ENCODE measurements at places on chromosomes 3 and 15.

GRCh38 chr15:71106802-71107500, 8.3 kb upstream of the THSD4 start:
- DNase-seq = no peak

GRCh38 chr3:123884203-123884831, at the start of gene MYLK:
MYLK (minus strand) TSS chr3:123884332; CDS start chr3:123793841, 90,491 bp downstream.
- no peak for DNase-seq

DNA sequence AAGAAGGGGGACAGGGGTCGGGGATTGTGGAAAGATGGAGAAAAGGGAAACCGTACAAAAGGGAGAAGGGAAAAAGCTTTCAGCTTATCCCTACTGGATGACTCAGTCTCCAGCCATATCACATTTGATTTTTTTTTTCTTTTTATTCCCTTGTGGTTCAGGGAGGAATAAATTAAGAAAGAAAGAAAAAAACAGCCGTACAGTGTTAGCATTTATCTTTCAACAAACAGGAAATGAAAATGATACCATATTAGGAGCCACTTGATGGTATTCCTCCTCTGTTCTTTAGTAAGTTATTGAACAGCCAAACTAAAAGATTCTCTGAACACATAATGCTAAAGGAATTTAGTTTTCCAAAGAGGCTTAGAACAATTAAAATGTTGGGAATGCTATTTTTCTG, 594.4 kb downstream of the FOXP1 start:
- DNase-seq = no peak

DNA sequence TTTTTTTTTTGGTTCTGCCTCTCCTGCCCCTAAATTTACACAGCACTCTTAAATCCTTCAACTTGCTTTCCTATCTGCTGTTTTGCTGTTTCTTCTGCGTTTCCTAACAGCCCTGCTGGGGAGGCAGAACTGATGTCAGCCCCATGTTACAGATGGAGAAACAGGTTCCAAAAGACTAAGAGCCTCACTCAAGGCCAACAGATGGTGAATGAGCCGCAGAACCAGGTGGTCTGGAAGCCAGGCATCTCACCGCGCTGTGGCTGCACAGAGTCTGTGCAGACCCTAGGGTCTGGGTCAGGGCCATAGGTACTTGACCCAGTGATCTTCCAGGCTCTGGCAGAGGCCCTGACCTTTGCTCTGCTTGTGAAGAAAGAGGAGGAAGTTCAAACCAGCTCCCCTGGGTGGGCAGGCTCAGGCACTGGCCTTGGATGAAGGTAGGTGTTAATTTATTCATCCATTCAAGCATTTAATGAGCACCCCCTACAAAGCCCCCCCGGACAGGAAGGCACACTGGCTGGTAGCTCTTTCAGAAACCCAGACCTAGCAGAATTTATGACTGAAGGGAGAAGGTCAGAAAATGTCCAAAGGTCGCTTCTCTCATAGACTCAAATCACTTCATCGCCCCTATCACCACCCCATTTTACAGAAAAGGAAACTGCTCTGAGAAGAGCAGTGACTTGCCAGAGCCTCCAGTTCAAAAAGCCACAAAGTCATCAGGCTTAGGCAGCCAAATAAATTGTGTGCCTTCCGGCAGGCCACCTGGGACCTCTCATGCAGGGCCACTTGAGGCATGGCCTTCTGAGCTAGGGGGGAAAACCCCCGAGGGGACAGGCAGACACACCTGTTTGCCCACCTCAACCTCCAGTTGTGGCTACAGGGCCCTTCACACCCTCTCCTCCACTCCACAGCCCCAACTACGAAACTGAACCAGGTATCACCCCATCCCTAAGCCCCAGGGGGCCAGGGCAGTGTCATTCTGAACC, 2.7 kb downstream of the CHDH start:
- DNase-seq = no peak

DNA sequence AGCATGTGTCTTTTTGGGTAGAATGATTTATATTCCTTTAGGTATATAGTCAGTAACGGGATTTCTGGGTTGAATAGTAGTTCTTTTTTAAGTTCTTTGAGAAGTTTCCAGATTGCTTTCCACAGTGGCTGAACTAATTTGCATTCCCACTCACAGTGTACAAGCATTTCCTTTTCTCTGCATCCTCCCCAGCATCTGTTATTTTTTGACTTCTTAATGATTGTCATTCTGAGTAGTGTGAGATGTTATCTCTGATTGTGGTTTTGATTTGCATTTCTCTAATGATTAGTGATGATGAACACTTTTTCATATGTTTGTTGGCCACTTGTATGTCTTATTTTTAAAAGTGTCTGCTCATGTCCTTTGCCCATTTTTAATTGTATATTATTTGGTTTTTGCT, 337.6 kb downstream of the EFHB start:
- DNase-seq = no peak

- no peak for DNase-seq
These were observed 22.7 kb upstream of the IGF2BP2 start for GRCh38 chr3:185847506-185847905.

DNA sequence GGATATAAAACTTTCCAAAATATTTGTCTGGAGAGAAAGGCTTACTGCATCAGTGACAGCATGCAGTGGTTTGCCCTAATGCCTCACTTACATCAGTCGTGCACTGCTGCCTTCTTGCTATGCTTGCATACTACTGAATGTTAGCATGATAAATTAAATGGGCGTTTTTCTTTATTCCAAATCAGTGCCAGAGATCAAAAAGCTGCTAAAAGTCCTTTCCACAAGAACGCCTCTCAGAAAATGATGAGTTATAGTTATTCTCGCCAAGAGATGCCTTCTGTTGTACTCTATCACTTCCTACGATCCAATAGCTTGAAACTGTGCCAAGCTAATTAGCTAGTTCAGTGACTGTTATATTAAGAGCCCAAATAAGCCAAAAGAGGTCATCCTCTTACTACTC, 345.8 kb upstream of the ROBO2 start:
- DNase-seq = no peak

- DNase-seq = no peak
These were observed 220.2 kb downstream of the SHQ1 start for GRCh38 chr3:72628065-72628464.

DNA sequence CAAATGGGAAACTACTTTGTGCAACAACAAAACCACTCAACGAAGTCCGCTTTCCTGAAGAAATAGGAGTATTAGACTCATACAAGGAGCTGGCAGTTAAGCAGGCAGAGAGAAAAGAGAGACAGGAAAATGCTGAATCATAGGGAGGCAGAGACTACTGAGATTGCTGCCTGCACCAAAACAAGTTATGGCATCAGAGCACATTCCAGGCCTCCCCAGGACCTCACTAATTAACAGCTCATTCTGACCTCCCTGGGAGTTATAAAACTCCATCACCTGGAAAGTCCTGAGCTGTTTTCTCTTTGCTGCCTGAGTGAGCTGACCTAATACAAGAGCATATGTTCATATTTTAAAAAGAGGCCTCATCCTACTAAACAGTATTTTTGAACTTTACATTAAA, 741.0 kb downstream of the MCTP2 start:
- no peak for DNase-seq

GRCh38 chr15:95091444-95091843, 860.1 kb downstream of the MCTP2 start:
- no peak for DNase-seq

DNA sequence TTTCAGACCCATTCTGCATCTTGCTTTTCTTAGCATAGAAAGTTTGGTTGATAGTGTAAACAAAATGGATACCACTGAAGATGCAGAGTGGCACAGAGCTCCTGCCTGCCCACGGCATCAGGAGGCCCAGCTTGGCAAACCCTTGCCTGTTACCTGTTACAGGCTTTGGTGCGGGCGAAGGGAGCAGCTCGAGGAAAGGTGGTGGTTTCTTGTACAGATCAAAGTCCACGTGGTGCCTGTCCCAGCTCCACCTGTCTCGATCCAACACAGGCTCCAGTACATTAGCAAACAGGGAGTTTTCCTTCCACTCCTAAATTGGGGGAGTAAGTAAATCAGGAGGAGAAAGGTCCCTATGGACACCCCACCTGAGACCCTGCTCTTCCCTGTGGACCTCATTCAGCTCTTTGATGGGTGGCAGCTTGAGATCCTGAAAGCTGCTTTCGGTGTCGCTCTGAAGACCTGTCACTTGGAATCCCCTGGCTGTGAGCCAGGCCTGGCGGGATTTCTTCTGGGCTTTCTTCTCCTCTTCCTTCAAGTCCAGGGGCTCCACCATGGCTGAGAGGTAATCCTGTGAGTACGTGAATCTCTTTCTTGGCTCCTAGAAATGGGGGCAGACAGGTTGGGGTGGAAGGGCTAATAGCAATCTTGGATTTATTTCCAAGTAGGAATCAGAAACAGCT, 35.7 kb downstream of the ACAD9 start:
- no peak for DNase-seq

DNA sequence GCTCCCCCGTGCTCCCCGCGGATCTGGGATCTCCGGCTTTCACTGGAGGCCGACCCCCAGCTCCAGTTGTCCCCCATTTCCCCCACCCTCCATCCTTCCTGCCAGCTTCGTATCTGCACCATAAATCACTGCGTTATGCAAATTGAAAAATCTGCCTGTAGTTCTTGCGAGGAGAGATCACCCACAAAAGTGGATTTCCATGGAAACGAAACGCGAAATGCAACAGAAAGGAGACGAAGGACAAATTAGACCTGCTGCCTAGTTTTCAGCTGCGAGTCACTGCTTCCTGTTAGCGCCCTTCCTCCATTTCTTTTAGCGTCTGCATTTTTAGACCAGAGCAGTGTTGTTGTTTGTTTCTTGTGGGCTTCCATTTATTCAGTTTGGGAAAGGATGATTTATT, 127.1 kb upstream of the ATP10A start:
- DNase-seq = no peak

GRCh38 chr15:57495041-57495440, 96.7 kb upstream of the MYZAP start:
- DNase-seq = no peak

Data from nucleus accumbens (tissue), 56 donors.